ENCODE measurements at places on chromosomes 4 and X. TPM values are rescaled to one million over a fixed set of nuclear protein-coding genes. Genes with fewer than 3 reads are reported as not detected.

DNA sequence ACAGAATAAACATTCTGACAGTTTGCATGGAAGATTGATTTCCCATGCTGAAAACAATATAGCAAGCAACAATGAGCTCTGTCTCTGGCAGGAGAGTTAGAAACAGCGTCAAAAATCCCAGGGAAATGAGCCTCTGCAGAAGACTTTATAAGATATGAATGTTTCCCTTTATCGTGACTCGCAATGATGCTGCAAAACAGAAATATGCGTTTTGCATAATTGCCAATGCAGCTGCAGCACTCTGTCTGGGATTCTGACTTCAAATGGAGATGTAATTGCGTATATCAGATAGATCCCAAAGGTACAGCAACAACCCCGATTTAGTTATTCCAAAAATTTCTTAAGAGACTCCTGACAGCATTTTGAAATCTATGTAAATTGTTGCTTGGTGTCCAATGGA is 702.4 kb upstream of the EPHA5 start:
- no peak for DNase-seq

GRCh38 chrX:35626124-35626523 is 172.0 kb upstream of the MAGEB16 start:
- no peak for DNase-seq

GRCh38 chrX:48919360-48919841 is 577 bp upstream of the PIM2 start:
- no peak for DNase-seq

DNA sequence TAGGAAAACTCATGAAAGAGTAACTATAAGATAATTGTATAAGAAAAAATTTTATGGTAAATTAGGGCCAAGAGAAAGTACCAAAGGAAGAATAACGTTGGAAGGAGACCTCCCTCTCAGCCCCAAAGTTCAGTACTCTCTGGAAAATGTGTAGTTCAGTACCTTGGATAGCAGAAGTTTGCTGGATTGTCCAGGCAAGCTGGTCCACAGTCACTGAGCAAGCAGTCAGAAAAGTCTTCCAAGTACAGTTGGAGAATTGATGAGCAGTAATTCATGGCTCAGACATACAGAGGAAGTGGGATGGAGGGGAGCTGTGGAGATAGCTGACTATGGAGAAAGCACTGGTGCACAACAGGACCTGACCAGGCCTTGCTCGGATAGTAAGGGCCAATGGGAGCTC is 598.2 kb upstream of the NDST4 start:
- DNase-seq, result no peak

- no peak for DNase-seq
These were observed 157.7 kb upstream of the PITX2 start for GRCh38 chr4:110780538-110780937.

GRCh38 chrX:49276671-49277534 is 7.3 kb downstream of the PPP1R3F start:
- DNase-seq, result no peak

Gene NPY2R
- not detected for total RNA-seq

Gene ATP1B4
- total RNA-seq, result not detected

Gene PLAC1
- not detected for total RNA-seq

Gene INTU
- total RNA-seq, result 1.1 TPM

Gene ZXDA
- total RNA-seq, result 1.8 TPM

Gene PRDM5
- 0.31 TPM for total RNA-seq

All from right lobe of liver (tissue), 6 donors.